Umbilical cord (tissue), 2 donors: ENCODE measurements at places on chromosomes 3 and 15. TPM values are rescaled to one million over a fixed set of nuclear protein-coding genes. Genes with fewer than 3 reads are reported as not detected.

DNA sequence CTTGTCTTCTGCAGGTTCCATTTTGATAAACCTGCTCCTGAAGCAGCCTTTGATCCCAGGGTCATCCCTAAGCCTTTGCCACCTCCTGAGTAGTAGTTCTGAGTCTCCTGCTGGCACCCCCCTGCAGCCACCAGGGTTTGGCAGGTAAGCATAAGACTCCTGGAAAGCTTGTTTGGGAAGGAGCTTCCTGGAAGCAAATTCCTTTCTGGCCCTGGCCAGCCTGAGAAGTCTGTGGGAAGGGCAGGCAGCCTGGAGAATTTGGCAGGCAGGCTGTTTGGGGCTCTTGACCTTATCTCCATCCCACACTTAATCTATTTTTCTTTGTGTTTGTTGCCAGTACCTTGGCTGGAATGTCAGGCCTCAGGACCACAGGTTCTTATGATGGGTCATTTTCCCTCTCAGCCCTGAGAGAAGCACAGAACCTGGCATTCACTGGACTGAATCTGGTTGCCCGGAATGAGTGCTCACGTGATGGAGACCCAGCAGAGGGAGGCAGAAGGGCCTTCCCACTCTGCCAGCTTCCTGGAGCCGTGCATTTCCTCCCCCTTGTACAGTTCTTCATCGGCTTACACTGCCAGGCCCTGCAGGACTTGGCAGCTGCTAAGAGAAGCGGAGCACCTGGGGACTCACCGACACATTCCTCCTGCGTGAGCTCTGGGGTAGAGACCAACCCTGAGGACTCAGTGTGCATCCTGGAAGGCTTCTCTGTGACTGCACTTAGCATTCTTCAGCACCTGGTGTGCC is 13.4 kb downstream of the ATRIP start:
- DNase-seq, result no peak

DNA sequence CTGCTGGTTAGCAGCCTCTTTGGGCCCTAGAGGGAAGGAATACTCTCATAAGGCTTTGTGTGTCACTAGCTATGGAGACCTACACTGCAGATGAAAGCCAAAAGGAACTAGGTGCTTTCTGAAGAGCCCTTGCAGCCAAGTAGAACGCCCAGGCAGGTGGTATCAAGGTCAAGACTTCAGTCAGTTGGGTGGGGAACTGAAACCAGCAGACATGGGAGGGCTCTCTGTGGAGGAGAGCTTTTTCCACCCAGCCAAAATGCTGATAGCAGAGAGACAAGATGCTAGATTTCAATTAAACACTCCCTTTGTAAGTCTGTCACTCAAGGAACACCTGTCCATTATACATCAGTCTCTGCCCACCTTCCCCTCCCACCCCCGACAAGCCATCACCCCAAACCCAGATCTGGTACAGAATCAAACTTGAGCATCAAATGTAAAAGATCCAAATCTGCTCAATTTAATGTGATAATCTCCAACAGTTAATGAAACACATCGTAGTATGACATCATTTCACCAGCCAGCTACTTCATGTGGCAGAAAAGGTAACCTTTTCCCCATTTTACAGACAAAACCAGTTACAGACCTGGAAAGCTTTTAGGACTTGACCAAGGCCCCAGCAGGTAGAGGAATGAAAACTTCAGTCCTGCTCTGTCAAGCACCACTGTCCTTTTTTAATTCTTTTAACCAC is 14.6 kb downstream of the MRPS25 start:
- DNase-seq, result no peak

The CGGBP1 gene
- total RNA-seq, result 86.7 TPM

The KLHL6 gene
- 4.3 TPM for total RNA-seq

The RARRES1 gene
- total RNA-seq, result 2.6 TPM

GRCh38 chr3:118813472-118813871 is 221.2 kb downstream of the IGSF11 start:
- no peak for DNase-seq

The CRABP1 gene
- total RNA-seq, result 7.7 TPM

DNA sequence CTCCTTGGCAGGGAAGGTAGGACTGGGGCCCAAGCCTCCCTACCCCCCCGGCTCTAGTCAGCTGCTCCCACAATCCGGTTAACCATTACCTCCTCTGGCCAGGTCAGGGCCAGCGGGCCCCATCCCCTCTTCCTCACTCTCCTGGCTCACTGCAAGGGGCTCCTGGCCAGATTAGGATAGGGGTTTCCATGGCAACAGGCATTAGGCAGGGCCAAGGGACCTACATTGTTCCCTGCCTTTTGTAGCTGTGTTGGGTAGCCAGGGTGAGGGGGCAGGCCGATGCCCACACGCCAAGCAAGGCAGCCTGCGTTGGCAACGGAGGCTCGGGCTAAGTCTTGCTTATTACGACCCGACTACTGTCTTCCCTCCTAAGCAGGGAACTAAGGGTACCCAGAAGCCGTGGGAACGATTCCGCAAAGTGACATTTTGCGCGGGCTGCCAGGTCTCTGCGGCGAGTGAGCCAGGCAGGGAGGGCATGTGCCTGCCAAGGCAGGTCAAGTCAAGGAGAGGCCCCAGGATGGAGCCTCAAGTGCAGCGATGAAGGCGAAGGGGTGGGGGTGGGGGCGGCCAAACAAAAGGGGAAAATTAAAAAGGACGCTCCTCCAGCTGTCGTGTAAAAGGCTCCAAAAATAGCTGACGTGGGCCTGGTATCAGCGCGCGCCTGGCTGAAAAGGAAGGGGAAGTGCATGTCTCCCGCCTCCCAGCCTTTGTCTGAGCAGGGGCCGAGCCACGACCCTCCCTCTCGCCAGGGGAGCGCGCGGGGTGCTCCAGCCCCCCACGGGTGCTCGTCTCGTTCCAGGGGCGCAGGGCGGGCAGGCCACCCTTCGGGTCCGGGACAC is 919 bp downstream of the IDH2 start:
- peak; percentile 63 for DNase-seq

GRCh38 chr3:169295912-169296570 is 367.5 kb downstream of the MECOM start:
- DNase-seq, result no peak

DNA sequence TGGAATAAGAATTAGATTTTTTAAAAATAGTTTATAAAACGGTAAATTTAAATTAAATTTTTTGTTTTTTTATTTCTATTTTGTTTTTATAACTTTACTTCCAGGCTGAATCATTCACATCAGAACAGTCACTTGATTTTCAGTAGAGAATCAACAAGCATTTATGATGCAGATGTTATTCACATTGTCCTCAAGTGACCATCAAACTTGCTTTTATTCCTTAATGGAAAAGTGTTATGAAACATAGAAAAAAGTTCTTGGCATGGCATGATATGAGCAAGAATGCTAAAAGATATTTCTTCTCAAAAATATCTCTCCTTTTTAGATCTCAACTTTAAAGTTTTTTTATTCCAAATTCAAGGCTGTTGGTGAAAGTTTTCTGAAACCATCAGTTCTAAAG is 70.9 kb upstream of the TGFBR2 start:
- DNase-seq, result no peak

DNA sequence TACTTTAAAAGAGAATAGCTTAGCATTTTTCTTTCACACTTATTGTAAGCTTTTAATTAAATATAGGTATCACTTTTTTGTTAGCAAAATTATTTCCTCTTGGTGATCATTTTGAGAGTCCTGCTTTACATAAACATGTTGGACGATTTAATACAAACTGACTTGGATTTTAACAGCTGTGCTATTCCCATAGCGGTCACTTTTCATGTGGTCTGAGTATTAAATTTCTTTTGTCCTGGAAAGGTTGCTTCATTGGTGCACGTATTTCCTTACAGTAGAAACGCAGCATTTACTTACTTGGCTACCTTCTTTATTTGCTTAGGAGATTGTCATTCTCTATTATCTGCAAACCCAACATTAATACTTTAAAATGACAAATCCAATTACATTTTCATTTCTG is 109.4 kb downstream of the ATG7 start:
- DNase-seq, result no peak

GRCh38 chr15:69704700-69705099 is 252.1 kb downstream of the RPLP1 start:
- no peak for DNase-seq

DNA sequence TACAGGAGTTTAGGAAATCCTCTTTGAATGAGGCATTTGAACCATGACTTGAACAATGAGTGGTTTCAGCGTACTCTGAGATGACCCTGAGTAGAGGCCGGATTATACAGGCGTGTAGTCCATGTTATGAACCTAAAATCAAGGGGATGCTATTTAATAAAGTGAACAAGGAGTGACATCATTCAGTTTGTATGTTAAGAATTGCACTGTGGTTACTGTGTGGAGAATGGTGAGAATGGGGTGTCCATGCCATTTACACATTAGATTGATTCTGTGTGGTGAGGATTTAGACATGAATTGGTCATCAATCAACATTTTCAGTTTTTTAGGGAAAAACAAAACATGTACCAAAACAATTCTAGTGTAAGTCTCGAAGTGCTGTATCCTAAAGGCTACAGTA is 65.8 kb downstream of the TPRG1 start:
- no peak for DNase-seq

- DNase-seq, result peak; percentile 53
These were observed 349.9 kb upstream of the TGFBR2 start for GRCh38 chr3:30256474-30256873.

The PPP1R14D gene
- 1.7 TPM for total RNA-seq

The ADPGK gene
- total RNA-seq, result 56.3 TPM

The PIK3R4 gene
- total RNA-seq, result 20.0 TPM

The UBL7 gene
- 23.8 TPM for total RNA-seq

DNA sequence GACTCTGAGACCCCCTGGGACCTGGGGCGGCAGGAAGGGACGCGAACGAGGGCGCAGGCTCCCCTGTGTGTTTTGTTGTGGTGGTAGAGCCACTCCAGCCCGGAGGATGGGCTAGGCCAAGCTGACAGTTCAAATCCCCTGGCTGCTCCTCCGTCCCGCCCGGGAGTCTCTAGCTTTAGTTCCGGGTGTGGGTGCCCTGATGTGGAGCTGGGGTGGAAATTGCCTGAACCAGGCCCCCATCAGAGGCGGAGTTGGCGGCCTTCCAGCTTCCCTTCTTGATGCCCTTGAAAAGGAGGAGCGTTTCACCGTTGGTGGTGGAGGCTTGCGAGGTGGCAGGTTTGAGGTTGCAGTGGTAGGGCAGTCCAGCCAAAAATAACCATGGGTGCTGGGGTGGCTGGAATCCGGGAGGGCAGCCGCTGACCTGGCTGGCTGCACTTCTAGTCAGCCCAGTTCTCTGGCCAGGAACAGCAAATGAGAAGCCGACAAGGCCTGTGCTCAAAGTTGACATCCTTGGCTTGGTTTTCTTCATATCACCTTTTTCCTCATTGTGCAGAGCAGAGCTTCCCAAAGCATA is 817 bp downstream of the CLK3 start:
- peak; percentile 74 for DNase-seq

The ZMYND10 gene
- total RNA-seq, result 5.3 TPM

DNA sequence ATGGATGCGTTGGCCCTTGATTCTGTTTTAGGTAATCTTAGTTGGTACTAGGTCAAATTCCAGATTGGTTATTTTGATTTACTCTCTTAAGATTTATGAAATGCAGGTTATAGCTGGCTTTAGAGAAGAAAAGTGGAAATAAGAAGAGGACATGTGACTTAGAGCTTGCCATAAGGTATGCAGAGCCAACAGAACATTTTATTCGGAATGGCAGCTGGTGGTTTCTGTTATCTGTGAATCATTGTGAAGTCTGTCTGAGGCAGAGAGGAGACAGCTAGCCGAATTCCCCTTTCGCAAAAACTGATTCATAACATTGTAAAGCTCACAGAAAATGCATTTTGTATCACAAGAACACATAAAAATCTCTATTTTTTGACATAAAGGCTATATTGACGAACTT is 82.1 kb downstream of the FILIP1L start:
- peak; percentile 86 for DNase-seq

DNA sequence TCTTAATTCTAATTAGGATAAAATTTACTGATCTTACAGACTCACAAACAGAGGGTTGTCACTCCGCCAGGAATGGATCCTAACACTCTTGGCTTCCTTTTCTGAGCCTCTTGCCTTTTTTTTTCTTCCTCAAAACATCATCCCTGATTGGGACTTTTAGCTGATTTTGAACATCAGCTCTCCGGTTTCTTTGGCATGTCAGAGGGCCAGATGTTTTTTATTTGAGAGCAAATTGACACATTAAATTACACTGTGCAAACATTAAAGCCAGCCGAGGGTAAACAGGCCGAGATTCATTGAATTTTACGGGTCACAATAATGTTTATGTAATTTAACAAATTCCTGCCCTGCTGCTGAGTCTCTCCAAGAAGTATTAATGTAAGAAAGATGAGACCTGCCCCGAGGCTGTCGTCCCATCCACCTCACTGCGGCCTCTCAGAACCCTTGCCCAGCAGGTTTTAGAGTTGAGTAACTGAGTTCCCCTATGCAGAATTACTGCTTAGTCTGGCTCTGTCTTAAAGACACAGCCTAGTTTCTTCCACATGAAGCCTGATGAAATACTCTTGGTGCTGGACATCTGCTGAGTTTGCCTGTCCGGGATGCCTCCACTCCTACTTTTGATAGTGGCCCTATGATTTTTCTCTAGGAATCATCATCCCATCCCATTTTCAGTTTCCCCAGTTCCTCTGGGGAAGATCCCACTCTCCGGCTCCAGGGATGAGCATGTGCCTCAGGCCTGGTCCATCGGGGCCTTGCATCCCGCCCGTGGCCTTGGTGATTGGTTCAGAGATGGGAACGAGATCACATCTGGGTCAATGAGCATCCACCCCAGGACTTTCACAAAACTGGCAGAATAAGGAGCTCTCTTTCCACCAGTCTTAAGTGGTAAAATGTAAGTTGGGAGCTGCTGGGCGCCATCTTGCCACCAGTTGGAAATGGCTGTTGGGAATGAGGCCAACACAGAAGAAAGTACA is 226.6 kb upstream of the TLE3 start:
- DNase-seq, result peak; percentile 90

GRCh38 chr3:48564022-48564421 is 441 bp upstream of the UCN2 start:
- DNase-seq, result no peak

- DNase-seq, result peak; percentile 7
These were observed 73.1 kb upstream of the BHLHE40 start for GRCh38 chr3:4906107-4906621.

The CHRD gene
- 13.7 TPM for total RNA-seq

The GATM gene
- total RNA-seq, result 251 TPM

- DNase-seq, result no peak
These were observed 76.4 kb downstream of the CHSY1 start for GRCh38 chr15:101175401-101175800.

The ZNF35 gene
- 13.0 TPM for total RNA-seq

GRCh38 chr3:65483480-65483879 is 555.2 kb downstream of the MAGI1 start:
- DNase-seq, result peak; percentile 92

DNA sequence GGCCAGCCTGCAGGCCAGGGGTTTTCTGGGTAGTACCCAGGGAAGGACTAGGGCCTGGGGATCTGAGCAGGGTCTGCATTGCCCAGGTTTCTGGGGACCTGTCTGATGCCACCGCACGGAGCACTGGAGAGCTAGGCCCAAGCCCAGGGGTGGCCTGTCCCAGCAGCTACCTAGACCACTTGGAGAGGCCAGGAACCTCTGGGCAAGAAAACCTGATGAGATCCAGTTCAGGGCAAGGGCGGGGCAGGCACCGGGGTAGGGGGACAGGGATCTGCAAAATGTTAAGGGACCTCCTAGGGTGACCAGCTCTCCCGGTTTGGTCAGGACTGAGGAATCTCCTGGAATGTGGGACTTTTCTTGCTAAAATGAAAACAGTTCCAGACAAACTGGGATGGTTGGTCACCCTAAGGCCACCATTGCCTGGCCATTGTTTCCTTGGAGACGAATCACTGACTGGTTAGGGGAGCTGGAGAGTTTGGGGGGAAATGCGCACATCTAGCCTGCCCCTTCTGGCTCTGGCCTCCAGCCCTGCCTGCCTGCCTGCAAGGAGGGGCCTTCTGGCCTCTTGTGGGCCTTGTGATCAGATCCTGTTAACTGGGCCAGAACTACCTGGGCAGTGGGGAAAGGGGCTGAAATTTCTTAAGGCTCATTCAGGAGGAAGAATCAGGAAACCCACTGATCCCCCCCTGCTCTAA is 117.4 kb upstream of the TLE3 start:
- no peak for DNase-seq

The SCAMP2 gene
- 19.0 TPM for total RNA-seq
